ENCODE measurements at places on chromosomes 2 and 18. TPM values are rescaled to one million over a fixed set of nuclear protein-coding genes. Genes with fewer than 3 reads are reported as not detected.

- no peak for DNase-seq
Observed at GRCh38 chr2:169509298-169509885, at the start of gene KLHL41. Gene KLHL41, plus strand, starts transcription at chr2:169509702. Its CDS starts 77 bp downstream, at chr2:169509779.

DNA sequence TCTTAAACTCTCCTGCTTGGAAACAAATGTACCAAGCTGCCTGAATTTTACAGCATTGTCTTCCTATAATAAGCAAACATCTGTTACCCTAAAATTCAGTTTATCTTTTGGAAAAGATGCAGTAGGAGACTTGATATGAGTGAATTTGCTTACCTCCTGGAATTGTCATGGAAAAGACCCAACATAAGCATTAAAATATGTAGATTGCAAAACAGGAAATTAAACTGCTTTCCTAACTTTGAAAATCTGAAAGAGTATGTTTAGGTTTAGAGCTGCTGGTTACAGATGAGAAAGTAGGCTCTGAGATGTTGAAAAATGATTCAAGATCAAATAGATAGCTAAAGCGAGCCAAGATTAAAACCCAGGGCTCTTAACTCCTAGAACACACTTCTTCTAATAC, 316.5 kb downstream of the SOX11 start:
- DNase-seq, result no peak

DNA sequence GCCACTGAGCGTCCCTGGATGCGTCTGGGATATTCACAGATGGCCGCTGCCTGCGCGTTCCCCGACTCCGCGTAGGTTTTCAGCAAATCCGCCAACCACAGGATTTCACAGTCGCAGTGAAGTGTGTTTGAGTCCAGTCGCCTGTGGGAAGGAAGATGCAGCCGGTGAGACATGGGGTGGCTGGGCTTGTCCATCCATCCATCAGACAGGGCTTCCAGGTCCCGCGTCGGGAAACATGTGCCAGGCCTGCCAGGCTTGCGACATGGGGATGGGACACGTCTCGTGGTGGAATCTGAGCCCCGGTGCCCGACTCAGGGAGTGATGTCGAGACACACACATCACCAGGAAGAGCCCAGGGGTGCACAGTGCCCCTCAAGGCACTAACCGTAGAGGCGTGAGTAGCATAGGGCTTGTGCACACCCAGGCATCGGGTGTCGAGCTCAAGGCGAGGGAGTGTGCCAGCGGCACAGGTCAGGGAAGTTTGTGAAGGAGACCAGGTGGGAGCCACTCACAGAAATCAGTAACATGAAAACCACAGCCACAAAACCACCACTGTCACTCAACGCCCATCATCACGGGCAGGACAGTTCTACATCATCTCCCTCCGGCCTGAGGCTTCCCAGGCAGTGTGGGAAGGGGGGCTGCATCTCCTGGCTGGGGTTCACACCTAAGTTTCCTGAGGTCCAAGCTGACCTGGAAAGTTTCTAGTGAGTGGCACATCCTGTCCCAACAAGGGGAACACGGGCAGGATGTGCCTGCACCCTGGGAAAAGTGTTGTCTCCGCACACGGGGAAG, 63.9 kb downstream of the PXDN start:
- no peak for DNase-seq

DNA sequence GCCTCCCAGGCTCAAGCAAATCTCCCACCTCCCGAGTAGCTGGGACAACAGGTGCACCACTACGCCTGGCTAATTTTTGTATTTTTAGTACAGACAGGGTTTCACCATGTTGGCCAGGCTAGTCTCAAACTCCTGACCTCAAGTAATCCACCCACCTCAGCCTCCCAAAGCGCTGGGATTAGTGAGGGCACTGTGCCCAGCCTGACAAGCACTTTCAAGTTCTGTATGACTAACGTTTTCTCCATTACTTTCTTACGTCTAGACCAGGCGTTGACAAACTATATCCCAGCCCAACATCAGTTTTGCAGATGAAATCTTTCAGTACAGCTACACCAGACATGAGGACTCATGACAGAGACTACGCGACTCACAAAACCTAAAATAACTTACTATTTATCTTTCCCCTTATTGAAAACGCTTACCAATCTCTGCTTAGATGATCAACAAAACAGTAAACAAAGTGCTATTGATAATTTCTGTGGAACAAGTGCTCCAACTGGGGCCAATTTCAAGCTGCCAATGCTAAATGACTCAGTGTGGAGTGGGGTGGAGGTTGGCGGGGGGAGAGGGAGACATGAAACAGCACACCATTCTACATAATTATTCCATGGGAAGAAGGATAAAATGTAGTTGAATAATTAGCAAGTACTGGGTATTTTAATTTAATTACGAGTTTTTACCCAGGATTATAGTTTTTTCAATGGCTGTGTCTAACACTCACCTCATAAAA, 59.1 kb downstream of the SAP130 start:
- no peak for DNase-seq

DNA sequence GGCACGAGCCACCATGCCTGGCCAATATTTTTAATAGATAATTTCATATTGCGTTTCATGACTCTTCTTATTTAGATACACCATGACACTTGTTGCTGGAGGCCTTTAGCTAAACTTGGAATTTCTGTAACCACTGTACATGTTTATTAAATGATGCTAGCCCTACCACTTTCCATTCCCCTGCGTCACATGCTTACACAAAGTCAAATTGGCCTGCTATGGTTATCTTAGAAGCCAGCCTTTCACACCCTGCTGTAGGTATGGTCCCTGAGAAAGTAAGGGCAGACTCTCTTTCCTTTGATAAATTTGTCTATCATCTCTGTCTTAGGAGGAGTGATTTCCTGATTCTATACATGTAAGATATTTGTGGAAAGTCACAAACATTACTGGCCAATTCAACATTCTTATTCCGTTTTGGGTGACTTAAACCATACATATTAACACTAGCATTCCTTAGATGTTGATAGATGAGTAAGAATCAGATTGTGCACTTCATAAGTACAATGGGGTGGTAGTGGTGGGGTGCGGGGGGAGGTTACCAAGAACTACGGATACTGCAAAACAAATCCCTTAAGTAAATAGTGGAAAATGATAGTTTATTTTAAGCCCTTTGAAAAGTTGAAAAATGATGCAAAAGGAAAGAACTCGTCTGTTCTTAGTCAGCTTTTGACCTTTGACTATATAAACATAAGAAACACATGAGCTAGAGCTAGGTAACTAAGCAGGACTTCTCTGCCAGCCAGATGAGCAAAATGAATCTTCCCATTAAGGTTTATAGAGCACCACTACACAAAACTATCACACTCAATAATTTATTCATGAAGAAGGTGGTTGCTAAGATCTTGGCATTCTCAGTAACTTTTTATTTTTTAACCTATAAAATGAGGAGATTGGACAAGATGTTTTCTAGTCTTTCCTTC, 7.9 kb upstream of the NDUFV2 start:
- DNase-seq, result no peak

- DNase-seq, result no peak
Observed at GRCh38 chr2:68912732-68913131, 40.0 kb downstream of the GKN2 start.

DNA sequence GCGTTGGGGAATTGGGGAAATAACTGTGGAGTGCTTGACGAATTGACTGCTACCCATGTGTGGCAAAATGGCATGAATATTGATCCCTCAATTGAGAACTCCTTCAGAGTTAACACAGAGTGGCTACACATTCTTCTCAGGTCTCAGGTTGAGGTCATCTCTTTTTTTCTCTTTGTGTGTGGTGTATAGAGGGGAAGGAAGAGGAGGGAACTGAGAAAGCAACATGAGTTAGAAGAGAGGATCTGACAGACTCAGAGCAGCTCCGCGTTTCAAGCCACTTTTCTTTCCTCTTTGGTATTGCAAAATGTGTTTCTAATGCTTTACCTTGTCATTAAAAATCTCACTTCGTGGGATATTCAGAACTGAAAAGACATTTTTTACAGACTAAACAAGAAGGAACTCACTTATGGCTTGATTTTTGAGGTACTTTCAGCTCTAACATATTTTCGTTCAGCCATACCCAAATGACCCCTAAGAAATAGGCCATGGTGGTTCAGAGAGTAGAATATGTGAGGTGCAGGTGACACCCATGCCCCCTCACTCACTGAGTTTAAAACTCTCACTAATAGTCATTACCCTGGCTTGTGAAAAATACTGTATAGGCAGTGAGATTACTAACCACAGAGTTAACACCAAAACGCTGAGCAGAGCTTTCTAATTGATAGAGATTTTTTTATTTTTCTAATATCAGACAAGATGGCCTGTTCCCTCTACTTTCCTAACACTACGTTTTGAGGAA, 22.5 kb downstream of the STAT4 start:
- no peak for DNase-seq

DNA sequence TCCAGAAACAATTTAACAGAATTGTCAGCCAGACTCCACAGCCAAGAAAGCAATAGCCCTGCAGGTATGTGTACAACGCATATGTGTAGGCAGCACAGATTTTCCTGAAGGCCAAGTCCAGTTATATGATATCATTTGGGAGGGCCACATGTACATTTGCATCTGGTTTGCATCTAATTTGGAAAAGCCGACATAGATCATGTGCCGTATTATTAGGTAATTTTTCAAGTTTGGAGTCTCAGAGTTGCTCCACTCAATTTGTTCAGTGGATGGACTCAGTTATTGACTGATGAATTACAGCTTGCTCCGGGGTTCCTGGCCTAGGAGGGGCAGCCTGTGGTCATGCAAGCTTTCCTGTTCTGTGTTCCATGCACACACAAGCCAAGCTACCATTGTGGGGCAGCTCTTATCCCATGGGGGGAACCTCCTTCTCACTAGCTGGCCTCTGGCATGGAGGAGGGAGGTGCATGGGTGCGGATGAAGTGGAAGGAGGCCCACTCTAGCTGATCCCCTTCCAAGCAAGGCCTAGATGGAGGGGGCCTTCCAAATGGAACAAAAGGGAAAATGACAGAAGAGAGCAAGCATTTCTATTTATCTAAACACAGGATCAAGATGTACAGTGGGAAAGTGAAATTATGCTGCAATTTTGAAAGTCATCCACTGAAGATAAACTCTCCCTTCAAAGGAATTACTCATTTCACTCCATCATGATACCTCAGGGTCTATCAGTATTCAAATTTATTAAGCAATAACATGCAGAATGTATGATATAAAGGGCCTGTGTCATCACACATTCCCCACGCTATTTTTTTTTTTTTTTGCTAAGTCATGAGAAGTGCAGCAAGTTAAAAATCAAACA, 202.6 kb upstream of the SMAD2 start:
- DNase-seq, result no peak

DNA sequence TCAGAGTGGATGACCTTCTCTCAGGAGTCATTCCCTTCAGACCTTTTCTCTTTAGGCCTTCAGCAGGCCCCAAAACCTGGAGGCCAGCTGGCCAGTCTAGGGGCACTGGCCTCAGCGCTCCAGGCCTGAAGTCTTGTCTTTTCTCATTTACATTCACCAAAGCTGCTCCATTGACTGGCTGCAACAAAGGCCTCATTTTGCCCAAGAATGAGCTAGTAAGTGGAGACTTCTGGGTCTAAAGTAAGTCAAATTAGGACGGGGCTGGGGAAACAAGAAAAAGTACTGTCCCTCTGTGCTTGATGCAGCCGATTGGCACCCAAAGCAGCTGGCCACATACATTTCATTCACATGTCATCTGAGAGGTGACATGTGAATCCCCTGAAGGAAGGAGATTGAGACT, 83.8 kb upstream of the RIOK3 start:
- no peak for DNase-seq

Gene HRH4
- total RNA-seq, result 0.15 TPM

Gene ATOH8
- 28.0 TPM for total RNA-seq

Gene SIX2
- not detected for total RNA-seq

Gene OSR1
- 0.18 TPM for total RNA-seq
